Renal cortex interstitium (tissue), 15 donors: ENCODE measurements at places on chromosomes 1 and 21. TPM values are rescaled to one million over a fixed set of nuclear protein-coding genes. Genes with fewer than 3 reads are reported as not detected.

GRCh38 chr21:44463724-44464123 is 8.4 kb downstream of the LRRC3 start:
- DNase-seq, result no peak

The PCBP3 gene
- 2.5 TPM for polyA plus RNA-seq

The CD247 gene
- polyA plus RNA-seq, result 0.72 TPM

The CA6 gene
- 0.17 TPM for polyA plus RNA-seq

The FCRL6 gene
- polyA plus RNA-seq, result 0.20 TPM

GRCh38 chr1:178267646-178268094 is 173.8 kb downstream of the RASAL2 start:
- no peak for DNase-seq

The FCRLA gene
- 0.45 TPM for polyA plus RNA-seq

DNA sequence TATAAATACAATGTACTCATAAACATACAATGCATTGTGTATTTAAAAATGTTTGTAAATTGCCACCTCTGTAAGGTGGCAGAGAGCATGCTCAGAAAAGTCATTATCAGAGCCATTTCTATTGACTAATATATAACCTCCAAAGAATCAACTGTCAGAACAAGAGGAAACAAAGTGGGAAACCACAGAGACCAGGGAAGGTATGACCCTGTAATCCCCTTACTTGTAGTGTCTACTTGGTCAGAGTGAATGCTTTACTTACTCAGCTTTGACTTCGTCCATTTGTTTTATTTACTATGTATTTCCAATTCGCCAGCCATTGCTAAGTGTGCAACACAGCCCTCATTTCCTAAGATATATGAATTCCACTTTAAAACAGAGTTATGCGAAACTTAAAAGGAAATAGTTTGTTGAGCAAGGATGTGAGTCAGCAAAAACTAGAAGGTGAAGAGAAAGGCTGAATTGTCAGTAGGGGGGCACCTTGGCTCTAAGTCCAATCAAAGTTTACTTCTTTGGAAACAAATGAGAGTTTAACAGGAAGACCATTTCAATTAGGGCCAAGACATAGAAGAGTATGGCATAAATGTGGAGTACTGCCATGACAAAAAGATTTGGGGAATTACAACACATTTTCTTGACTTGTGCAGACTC is 671.7 kb upstream of the PTBP2 start:
- no peak for DNase-seq

GRCh38 chr1:17742583-17742982 is 12.6 kb upstream of the ACTL8 start:
- no peak for DNase-seq

GRCh38 chr1:203673550-203674411 is 47.1 kb downstream of the ATP2B4 start:
- no peak for DNase-seq

DNA sequence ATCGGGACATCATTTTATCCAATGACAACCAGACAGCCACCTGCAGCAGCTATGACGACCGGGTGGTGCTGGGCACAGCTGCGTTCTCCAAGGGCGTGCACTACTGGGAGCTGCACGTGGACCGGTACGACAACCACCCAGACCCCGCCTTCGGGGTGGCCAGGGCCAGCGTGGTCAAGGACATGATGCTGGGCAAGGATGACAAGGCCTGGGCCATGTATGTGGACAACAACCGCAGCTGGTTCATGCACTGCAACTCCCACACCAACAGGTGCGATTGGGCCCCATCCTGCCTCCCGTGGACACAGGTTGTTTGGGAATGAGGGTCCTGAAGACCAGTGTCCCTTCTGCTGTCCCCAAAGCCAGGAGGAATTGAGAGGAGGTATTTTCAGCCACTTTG is 32.0 kb upstream of the GNPAT start:
- DNase-seq, result no peak

DNA sequence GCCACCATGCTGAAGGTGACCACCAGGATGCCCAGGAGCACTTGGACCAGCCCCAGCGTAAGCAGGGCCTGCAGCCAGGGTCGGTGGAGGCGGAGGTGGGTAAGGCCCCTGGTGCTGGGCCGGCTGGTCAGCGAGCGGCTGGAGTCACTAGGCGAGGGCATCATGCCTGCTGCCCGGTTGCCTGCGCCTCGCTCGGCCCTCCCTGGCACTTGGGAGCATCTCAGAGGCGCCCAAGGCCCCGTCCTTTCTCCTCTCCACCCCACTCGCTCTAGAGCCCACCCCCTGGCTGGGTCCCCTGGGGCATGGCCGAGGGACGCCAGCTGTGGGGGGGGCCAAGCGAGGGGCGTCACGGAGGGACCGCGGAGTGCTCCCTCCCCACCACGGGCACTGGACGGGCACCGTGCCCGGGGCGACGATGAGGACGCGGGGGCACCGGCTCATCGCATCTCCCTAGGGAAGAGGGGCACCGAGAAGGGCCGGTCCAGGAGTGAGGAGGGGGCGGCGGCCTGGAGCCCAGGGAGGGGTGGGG is 505 bp downstream of the ENTREP3 start:
- DNase-seq, result no peak

The E2F2 gene
- polyA plus RNA-seq, result 5.2 TPM

DNA sequence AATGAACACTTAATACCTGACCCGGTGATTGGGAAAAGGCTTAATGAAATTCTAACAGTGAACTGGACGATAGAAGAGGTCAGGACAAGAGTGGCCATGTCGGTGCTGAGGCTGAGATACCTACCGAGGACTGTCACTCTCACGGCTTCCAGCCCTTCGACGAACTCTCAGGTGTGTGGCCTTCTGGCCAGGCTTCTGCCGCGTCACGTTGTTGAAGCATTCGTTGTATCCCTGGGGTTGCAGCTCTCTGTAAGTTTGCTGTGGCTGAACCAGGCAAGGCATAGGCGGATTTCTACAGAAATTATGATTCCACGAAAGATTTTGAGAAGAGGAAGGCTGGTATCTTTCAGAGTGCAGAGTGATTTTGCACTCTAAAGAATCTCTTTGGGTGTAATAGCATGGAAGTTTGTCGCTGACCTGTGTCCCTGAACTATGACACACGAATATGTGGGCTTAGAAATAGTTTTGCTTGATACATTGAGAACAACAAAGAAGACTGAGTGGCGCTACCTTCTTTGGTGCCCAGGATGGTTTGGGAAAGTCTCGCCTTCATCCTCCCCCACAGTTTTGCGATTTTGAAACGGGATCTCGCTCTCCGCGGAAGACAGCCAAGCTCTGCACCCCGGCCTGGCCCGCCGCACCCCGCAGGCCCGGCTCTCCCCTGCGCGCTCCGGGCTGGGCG is 403 bp upstream of the EPHX4 start:
- DNase-seq, result peak; percentile 3

DNA sequence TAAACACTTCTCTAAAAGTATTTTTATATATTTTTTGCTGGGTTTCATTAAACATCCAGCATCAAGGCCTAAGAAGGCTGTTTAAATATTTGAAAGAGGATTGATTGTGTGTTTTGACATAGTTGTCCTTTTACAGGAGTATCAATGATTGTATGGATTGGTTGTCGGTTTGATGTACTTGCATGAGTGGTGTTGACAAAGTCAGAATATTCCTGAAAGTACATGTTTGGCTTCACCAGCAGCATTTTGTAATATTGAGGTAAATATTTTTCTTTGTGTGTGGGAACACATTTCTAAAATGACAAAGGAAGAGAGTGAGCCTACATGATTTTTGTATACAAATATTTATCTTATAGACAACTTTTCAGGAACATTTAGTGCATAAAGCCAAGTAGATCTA is 269.7 kb downstream of the PTBP2 start:
- DNase-seq, result no peak

- DNase-seq, result no peak
Observed at GRCh38 chr1:174956976-174957375, 42.8 kb upstream of the CACYBP start.

GRCh38 chr1:3834701-3835100 is 22.3 kb downstream of the CEP104 start:
- DNase-seq, result no peak

The FNDC5 gene
- 56.2 TPM for polyA plus RNA-seq

- no peak for DNase-seq
Observed at GRCh38 chr21:43917515-43918384, 52.7 kb downstream of the AGPAT3 start.

- DNase-seq, result no peak
Observed at GRCh38 chr1:23810818-23811540, 10.4 kb upstream of the GALE start.

The PDE9A gene
- polyA plus RNA-seq, result 54.3 TPM

DNA sequence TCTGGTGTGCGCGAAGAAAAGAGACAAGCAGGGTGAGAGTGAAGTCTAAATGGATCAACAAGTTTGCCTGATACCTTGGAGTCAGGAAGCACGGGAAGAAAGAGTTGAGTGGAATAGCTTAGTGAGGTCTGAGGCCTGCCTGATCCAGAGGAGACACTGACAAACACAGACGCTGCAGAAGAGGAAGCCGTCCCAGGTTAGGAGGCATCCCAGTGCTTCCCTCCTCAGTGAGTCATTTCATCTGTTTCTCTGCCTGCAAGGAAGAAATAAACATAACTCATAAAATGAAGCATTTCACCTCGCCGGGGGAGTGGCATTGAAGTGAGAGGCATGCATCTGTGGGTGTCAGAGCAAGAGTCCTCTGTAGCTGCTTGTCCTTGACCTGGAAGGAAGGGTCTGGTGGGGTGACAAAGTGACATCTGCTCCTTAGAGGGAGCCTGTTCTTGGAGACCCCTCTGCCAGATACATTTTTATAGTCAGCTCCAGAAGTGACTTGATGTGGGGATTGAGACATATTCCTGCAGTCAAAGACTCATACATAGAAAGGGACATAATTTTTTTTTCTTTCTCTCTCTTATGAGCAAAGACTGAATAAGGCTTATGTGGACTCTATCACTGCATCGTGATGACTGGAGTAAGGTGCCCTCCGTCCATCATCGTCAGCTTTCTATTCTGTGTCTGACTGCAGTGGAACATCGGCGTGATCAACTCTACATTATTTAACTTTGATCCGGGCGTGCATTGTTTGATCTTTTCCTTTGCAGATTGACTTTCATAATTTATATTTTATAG is 256.7 kb downstream of the KIF26B start:
- DNase-seq, result no peak

GRCh38 chr1:41109310-41110197 is 88.0 kb upstream of the SLFNL1 start:
- DNase-seq, result peak; percentile 11

DNA sequence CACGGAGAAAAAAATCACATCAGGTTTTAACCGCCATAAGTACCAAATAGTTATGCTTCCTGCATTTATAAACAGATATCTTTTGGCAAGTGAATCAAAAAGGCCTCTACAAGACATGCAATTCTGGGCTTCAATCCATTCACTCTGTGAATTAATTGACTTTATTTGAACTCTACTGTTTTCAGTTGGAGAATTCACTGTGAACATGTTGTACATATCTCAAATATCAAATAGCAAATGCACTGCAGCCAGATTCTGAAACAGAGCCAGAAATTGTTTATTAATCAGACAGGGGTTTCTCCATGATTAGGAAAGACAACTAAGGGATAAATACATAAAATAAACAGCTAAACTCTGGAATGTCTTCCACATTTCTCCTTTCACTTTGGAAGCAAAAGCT is 445.4 kb upstream of the NFIA start:
- peak; percentile 1 for DNase-seq

The LUZP1 gene
- 33.5 TPM for polyA plus RNA-seq

The MAP1LC3C gene
- 0.99 TPM for polyA plus RNA-seq

GRCh38 chr1:160167580-160167979 is 16.2 kb downstream of the ATP1A4 start:
- DNase-seq, result no peak

- peak; percentile 64 for DNase-seq
Observed at GRCh38 chr1:204503122-204503912, 8.7 kb upstream of the PIK3C2B start.

The TEX35 gene
- polyA plus RNA-seq, result 0.10 TPM

DNA sequence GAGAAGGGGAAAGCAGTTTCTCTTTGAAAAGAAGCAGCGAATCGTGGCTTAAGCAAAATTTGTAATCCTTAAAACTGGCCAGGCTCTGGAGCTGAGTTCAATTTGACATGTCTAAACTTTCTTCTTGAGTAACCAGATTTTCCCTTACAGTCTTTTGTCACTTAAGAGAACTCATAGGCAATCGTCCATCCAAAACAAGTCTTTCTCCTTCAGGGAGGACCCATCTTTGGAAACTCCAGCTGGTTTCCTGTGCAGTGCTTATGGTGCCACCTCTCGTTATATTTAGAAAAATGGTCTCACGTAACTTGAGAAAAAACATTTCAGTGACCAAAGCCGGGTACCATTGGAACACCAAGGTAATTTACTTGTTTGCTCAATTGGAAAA is 1.8 kb upstream of the PTTG1IP start:
- DNase-seq, result no peak

- no peak for DNase-seq
Observed at GRCh38 chr1:88891951-88892340, 579 bp upstream of the GTF2B start.

The SH3GLB1 gene
- polyA plus RNA-seq, result 87.3 TPM

The SAMD13 gene
- 5.8 TPM for polyA plus RNA-seq

GRCh38 chr1:206951318-206952100 is 5.2 kb upstream of the PIGR start:
- DNase-seq, result peak; percentile 63

DNA sequence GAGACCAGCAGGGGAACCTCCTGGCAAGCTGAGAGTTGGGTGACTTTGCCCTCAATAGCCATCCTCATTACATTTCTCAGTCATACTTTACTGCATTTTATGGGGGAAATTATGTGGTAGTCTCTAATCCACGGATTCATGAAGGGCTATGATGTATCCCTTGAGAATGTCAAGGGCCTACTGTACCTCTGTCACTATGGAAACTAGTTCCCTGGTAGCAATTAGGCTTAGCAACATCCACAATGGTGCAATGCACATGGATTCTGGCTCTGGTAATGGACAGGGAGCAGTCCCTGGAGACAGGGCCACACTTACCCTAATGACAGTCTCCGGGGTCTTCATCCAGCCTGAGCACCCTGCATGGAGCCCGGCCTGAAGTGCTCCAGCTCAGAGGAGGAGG is 26.5 kb downstream of the LRRN2 start:
- no peak for DNase-seq

- DNase-seq, result no peak
Observed at GRCh38 chr21:46211786-46212720, 16.5 kb downstream of the LSS start.

- no peak for DNase-seq
Observed at GRCh38 chr1:165837838-165838364, 10.5 kb downstream of the UCK2 start.

GRCh38 chr1:184462155-184462554 is 75.3 kb downstream of the C1orf21 start:
- no peak for DNase-seq

DNA sequence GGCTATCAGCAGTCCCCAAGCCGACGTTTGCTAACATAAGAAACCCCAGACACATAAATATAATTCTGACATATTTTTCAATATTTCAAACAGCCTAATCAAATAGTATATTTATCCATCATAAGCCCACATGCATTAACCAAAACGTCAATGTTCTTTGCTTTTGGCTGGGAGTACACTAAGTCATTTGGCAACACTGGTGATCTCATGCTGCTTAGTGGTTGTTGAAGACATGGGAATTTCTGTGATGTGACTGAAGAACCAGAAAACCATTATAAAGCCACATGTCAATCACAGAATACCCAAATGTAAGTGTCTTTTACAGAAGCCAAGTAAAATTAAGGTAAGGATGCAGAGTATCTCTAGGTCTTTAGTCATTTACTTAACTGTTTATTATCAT is 57.6 kb downstream of the PLPPR5 start:
- DNase-seq, result no peak

The PARS2 gene
- polyA plus RNA-seq, result 9.0 TPM

The DLGAP3 gene
- 3.0 TPM for polyA plus RNA-seq
